Stimulated activated naive CD4-positive, alpha-beta T cell treated with Interleukin-2 at 50 U/mL for 16 hours (primary cell): ENCODE measurements at places on chromosomes 12 and 14.
A peak's percentile ranks its signal among the peaks of the same experiment; 100 is the strongest.

- no peak for DNase-seq
Observed at GRCh38 chr14:76720382-76720813, 40.9 kb upstream of the VASH1 start.

GRCh38 chr12:54259194-54260011 lies 20.5 kb downstream of the CBX5 start:
- DNase-seq, result peak; percentile 19

- DNase-seq, result no peak
Observed at GRCh38 chr12:127963933-127964332, 303.0 kb upstream of the TMEM132C start.

DNA sequence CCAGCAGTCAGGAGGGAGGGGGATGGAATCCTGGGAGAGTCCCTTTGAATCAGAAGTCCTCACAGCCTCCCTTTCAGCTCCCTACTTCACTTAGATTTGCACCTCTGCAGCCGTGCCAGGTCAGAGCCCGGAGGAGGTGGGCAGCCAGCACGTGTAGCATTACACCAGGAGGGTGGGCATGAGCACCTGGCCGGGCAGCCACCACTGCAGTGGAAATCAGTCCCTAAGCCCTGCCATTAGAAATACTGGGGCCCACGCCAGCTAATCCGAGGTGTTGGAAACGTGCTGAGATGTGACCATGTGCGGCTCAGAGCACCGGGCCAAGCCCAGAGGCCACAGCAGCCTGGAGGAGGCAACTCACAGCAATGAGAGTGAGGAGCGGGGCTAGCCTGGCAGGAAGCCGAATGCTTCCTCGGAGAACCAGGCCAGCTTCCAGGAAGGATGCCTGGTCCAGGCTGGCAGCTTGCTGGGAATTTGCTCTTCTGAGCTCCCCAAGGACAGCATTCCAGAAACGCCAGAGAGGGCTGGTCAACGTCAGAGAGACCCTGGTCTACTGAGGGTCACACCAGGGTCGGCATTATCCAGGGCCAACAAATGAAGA lies 9.4 kb upstream of the CACNA2D4 start:
- DNase-seq, result no peak

- no peak for DNase-seq
Observed at GRCh38 chr12:105644770-105645169, 314.3 kb downstream of the C12orf75 start.

GRCh38 chr14:31283578-31284252 lies 76.1 kb upstream of the HECTD1 start:
- no peak for DNase-seq

DNA sequence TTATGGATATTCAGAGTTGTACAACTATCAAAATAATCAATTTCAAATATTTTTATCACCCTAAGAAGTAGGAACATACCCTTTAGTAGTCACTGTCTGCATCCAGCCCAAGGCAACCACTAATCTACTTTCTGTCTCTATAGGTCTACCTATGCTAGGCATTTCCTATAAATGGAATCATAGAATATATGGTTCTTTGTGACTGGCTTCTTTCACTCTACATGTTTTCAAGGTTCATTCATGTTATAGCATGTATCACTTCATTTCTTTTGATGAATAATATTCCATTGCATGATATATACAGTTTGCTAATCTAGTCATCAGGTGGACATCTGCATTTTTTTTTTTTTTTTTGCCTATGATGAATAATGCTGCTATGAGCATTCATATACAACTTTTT lies 112.4 kb downstream of the PPP1R12A start:
- DNase-seq, result no peak

DNA sequence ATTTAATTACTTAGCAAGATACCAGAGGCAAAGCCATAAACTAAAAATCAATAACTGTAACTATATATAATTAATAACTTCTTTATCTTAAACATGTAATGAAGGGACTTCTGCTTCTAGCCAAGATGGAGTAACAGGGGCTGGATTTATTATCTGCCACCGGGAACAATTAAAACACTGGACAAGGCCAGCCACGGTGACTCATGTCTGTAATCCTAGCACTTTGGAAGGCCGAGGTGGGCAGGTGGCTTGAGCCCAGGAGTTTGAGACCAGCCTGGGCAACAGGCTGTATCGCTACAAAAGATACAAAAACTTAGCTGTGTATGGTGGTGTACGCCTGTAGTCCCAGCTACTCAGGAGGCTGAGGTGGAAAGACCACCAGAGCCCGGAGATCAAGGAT lies 113.6 kb downstream of the TAOK3 start:
- no peak for DNase-seq

DNA sequence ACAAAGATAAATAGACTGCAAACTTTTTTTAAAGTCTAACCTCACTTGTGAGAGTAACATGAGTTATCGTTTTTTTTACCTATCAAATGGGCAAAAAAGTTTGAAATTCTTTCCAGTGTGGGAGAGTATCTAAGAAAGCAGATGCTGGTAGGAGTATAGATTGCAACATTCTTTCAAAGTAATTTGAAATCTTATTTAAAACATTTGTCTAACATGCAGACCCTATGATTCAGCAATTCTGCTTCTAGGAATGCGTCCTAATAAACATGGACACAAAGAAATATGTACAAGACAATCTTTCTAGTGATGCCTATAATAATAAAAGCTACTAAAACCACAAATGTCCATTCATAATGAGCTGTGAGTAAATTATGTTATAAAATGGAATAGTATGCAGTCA lies 110.4 kb upstream of the TMCC3 start:
- no peak for DNase-seq

GRCh38 chr12:100913872-100914592 lies 119.5 kb downstream of the ANO4 start:
- DNase-seq, result no peak

GRCh38 chr12:7047306-7047705 lies 13.2 kb upstream of the C1S start:
- DNase-seq, result no peak

DNA sequence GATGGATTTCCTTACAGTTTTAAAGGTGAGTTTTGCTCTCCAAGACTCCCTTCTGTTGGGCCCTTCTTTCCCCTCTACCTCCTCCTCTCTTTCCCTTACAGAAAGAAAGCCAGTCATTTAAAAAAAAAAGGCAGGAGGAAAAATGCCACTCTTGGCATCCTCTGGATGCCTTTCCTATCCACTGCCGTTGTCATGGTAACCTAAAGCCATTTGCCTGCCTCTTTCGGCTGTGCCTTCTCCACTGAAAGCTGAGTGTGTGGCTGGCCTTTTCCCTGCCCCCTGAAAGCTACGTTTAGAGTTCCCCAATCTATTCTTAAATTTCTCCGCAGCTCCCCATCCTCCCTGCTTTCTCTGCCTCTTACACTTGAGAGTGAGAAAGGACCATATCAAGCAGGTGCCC lies 67.1 kb downstream of the TUNAR start:
- DNase-seq, result no peak

DNA sequence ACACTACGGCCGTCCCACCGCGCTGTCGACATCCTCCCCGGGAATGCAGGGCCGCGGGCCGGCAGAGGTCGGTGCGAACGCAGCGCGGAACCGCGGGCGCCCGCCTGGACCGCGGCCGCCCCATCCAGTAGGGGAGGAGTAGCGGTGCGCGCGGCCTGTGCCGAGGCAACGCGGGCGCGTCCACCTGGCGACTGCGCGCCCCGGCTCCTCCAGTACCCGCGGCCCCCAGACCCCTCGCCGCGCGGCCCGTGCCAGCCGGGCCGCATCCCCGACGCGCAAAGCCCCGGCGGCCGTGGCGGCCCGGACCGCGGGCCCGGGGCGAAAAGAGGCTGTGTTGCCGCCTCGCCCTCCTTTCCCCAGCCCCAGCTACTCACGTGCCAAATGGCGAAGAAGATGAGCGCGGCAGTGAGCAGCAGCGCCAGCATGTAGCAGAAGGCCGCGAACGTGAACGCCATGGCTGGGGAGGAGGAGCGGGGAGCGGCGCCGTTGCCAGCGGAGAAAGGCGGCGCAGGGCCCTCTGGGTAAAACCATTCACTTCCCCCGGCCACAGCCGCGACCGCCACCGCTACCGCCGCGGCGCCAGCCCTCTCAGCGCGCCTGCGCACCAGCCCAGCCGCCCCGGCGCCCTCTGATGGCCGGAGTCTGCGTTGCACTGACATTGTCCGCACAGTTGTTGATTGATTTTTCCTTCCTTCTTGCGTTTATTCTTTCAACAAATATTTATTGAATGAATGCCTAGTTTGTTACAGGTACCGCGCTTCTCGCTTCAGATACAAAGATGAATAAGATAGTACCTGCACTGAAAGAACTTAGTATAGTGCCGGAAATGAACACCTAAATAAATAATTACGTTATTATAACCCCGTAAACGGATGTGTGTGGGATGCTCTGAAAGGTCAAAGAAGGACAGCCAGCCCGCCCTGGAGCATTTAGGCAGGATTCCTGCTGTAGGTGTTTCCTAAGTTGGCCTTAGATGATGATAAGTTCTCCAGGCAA lies at the start of gene CNIH1:
Gene CNIH1, minus strand, starts transcription at position 502 of the 996 bp plus-strand sequence. Its CDS starts 47 bp downstream, at position 455.
- DNase-seq, result peak; percentile 90

GRCh38 chr12:131494216-131494615 lies 216.7 kb upstream of the SFSWAP start:
- no peak for DNase-seq

DNA sequence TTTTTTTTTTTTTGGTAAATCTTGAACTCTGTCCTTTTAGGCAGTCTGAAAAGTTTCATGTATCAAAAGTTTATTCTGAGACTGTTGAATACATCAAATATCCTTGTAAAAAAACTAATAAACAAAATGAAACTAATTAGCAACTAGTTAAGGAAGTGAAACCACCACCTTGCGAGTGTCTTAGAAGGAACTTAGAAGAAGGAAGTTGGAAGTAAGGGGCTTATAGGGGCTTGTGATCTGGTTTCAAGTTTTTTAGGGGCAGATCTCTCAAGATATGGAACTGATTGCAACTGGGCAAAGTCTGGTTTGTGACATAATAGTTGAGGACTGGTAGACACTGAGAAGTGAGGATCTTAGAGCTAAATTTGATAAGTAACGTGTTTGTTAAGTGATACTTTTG lies 748.8 kb downstream of the C12orf50 start:
- DNase-seq, result no peak

DNA sequence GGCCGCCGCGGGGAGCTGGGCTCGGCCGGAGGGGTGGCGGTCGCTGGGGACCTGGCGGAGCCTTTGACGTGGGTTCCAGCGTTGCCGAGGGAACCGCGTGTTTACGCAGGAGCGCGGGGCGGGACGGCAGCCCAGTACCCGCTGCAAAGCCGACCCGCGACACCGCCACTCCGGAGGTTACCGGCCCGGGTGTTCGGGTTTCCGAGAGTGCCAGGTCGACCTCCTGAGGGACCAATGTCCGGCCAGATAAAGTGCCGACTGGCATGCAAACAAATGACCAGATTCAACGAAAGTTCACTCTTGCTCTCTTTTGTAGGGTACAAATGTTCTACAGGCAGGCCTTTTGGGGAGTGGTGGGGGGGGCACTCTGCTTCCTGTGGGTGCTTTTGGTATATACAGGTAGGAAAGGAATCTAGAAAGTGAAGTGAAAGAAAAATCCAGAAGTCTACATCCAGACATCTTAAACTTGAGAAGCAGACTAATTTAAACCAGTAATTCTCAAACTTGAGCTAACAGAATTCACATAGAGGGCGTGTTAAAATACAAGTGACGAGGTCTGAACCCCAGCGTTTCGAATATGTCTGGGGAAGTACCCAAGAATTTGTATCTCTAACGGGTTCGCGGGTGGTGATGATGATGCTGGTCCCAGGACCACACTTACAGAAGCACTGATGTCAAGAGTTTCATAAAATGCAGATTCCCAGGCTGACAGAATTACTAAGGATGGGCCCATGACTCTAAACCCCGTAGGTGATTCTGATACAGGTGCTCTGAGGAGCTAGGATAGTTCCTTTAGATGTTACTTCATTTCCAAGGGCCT lies at the start of gene GPR135:
Gene GPR135, minus strand, starts transcription at position 65 of the 820 bp plus-strand sequence. CDS start 154 bp downstream, outside the sequence.
- DNase-seq, result peak; percentile 44

GRCh38 chr12:14578646-14579045 lies 11.0 kb upstream of the PLBD1 start:
- no peak for DNase-seq

- DNase-seq, result no peak
Observed at GRCh38 chr14:96204151-96205058, at the start of gene BDKRB2. TSS of gene BDKRB2 (plus strand) at chr14:96204839. CDS start at chr14:96237108, 32,269 bp downstream.

DNA sequence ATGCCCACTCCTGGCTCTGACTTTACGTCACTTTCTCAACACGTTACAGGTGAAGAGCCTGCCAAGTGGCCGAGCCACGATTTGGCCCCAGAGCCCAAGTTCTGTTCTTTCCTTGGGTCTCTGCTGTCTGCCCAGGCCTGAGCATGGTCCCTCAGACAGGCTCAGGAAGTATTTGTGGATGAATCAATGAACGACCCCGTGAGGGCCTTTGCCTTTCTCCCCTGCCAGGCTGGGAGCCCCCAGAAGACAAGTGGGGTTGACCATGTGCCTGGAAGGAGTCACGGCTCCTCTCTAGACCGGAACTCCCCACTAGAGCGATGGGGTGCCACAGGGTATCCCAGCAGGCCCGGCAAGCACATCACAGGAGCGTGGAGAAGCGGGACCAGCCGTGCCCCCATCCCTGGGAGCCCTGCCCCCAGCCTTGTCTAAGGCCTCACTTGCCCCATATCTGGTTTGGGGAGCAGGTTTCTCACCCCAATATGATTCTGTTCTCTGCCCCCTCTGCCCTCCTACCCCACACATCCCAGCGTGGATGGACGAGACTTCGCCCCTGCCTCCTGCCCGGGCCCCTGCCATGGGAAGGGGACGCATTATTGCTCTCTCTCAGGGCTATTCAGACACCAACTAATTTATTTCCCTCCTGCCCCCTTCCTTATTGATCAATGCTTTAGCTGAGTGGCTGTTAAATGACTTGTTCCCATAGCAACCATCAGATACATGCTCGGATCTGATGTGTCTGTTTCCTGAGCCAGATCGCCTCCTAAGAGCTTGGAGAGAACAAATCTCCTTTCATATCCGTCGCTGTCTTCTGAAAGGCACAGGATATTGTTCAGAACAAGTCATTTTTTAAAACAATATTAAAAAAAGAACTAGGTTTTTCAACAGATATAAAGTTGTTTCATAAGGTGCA lies 69.0 kb downstream of the DIO3 start:
- no peak for DNase-seq

DNA sequence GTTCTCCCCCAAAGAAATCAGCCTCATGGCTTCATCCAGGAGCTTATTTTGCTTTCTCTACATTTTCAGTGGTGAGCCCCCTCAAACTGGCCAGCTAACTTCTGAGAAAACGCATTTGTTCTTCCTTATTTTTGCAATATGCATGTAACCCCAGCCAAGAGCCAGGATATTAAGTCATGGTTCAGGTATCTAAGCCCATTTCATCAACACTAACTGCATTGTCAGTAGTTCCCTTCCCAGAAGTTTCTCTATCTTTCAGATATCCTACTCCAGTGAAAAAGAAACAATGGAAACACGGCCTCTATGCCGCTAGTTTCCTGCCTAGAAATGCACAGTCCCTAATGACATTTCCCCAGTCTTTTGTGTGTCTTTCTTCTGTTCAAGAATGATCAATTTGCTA lies 102.8 kb upstream of the RASSF8 start:
- no peak for DNase-seq

- no peak for DNase-seq
Observed at GRCh38 chr14:97113339-97113738, 316.2 kb downstream of the VRK1 start.

GRCh38 chr12:96170328-96170727 lies 23.8 kb upstream of the ELK3 start:
- no peak for DNase-seq
